ENCODE measurements at places on chromosomes 4 and X.

GRCh38 chr4:54625391-54625790 is 32.4 kb upstream of the KIT start:
- DNase-seq = no peak

DNA sequence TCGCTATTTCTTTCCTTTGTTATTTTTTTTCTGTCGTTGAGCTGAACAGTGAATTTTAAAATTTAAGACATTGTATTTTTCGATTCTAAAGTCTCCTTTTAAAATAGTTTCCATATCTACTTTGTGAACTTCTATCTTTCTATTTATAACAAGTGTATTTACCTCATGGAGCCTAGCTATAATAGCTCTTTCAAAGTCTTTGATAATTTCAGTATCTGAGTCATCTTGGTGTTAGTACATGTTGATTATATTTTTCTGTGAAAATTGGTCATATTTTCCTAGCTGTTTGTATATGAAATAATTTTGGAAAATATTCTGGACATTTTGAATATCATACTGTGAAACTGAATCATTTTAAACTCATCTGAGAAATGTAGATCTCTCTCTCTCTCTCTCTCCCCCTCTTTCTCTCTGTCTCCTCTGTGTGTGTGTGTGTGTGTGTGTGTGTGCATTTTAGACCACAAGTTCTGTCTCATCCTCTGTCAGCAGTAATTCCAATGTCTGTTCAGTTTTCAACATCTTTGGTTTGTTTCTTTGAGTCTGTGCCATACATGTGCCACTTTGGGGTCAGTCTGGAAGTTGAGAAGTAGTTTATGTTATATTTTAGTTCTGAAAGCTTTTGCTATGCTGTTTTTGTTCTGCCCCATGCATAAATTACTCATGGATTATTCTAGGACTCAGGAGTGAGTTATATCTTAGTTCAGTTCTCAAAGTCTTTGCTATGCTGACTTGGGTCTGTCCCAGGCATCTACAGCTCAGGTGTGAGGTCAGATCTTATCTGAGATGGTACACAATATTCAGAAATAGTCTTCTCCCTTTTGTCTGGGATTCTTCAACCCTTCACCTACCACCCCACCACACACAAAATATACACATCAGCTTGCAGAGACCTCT is 366.4 kb upstream of the CASK start:
- DNase-seq = no peak

DNA sequence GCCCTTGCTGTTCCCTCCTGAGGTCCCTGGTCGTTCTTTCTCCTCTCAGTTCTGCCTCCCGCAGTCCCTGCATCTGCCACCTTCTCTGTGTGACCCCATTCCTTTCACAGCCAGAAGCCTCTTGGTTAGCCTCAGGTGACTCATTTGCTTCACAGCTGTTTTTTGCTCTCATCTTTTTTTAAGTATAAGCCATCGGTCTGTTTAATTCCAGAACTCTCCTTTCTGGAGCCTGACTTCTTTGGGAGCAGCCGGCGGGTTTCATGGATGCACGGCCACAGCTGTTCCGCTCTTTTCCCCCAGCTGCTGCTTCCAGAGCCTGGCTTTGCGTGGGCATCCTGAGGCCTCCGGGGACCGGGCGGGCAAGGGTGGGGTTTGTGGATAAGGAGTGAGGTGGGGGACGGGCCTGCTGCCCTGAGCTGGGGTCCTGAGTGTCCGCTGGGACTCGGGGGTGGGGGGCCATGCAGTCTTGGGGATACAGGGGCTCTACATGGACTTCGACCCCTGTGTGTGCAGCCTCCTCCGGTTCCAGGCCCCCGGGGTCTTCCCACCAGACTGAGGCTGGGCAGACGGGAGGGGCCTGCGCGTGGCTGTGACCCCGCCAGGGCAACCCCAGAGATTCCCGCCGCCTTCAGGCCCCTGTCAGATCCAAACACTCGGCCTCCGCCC is 46.7 kb downstream of the PCGF3 start:
- no peak for DNase-seq

DNA sequence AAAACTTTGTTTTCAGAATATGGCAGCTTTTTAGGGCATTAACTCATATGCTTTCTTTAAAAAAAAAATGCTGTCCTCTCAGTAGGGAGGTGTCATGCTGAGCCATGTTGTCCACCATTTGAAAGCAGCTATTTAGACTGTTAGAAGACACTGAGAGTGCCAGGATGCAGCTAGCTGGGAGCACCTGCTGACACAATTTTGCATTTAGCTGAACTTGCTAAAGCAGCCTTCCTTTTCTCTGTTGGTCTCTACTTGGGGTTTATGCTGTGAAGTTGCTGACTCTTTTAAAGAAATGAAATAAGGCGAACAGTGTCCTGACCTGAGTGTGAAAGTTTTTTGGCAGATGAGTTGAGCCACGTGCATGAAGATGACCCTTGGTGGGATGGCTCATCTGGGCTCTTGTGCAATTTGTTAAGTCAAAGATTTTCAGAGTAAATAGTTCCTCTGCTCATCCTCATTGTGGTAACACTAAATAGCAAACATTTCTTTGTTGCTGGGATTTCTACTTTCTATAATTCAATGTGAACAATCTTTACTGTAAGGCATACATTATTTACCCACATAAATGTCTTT is 64.5 kb downstream of the CDS1 start:
- DNase-seq = no peak

GRCh38 chr4:42642101-42642797 is 14.7 kb downstream of the ATP8A1 start:
- DNase-seq = no peak

- DNase-seq = no peak
These were observed 369.7 kb downstream of the BCOR start for GRCh38 chrX:39728025-39728424.

DNA sequence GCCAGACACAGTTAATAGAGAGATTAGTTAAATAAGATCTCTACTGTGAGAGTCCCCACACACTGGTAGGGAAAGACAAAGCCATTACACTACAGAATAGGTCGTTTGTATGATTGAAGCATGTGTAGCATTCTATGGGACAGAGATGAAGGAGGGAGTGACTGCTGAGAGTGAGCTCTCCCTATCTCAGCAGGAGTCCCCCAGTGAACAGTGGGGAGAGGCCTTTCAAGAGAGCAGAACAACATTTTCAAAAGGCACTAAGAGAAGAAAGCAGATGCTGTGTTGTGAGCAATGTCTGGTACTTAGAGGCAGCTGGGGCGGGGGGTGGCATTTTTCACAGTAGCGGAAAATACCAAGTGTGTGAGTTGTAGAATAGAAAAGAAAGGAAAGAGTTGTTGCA is 413.6 kb downstream of the AFF2 start:
- DNase-seq = peak; percentile 26

DNA sequence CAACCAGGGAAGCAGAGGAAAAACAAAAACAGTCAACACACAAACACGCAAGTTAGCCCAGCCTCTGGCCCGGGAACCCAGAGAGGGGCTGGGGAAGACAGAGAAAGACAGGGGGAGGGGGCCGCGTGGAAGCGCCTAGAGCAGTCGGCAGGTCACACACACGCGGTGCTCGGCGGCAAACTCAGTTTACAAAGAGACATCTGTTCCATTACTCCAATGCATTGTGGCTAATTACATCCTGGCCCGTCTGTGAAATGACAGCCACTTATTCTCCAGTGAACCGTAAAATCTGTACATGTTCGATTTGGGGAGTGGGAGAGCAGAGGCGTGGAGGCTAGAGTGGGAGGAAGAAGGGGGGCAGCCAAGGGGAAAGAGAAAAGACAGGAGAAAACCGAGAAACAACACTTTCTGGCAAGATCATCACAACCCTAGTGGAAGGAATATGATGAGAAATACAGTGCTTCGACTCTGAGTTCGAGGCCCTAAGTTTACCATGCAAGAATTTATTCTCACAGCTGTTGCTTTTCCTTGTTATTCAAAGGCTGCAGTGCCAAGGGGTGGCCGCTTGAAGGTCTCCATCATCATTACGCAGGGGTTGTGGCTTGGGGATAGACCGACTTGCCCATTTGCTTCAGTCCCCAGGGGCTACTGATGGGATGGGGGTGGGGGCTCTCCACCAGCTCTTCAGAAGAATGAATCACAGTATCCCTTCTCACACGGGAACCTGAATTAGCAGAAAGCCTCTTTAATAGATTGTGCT is 167.7 kb downstream of the MGST2 start:
- DNase-seq = no peak

DNA sequence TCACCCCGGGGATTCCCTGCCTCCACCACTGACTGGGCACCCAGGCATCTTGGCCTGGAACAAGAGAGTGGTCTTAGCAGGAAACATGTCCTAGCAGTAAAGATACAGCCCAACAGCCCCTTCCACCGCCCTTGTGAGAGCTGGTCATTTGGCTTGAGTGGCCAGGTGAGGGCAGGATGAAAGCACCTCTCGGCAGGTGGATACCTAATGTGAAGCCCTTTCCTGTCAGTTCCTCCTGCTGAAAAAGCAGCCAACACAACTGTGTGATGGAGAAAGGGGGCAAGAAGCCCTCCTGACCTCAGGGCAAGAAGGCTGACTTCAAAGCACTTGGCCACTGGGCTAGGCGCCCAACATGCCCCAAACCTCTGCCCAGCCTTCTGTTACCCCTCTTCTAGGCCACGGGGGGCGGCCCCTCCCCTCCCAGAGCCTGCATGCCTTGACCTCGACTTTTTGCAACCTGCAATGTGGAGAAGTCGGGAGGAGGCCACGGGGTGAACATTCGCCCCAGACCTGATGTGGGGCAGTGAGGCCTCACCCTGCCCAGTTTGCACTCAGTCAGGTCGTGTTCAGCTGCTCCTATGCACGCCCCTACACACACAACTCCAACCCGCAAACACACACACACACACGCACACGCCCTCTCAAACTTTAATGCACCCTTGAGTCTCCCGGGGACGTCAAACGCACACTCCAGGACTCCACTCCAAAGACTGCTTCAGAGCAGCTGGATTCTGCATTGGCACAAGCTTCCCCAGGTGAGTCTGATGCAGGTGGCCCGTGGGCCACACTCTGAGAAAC is 1.1 kb downstream of the LGI2 start:
- no peak for DNase-seq

GRCh38 chrX:132146456-132146855 is 18.6 kb upstream of the FRMD7 start:
- DNase-seq = no peak

DNA sequence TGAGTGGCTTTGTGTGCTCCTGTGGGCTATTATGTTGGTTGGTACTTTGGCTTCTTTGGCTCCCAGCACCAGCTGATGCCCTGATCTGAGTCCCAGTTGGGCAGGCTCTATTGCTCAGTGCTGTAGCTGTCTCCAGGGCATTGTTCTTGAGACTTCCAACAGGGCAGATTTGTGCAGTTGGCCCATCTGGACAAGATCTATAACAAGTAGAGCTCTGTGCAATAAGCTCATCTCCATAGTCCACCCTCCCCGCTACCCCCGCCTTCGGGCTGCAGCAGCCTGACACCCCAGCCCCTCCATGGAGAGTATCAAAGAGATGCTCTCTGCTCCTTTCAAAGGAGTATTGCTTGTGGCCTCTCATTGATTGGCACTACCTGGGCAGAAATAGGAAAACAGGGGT is 5.8 kb upstream of the TMEM31 start:
- DNase-seq = no peak

- no peak for DNase-seq
These were observed 378.9 kb downstream of the PPP1R2C start for GRCh38 chrX:42398967-42399631.

GRCh38 chr4:181216501-181216900 is 1026.7 kb upstream of the TENM3 start:
- DNase-seq = no peak

All from neuronal stem cell (in vitro differentiated cells).